ENCODE measurements at places on chromosomes 3 and 15.

DNA sequence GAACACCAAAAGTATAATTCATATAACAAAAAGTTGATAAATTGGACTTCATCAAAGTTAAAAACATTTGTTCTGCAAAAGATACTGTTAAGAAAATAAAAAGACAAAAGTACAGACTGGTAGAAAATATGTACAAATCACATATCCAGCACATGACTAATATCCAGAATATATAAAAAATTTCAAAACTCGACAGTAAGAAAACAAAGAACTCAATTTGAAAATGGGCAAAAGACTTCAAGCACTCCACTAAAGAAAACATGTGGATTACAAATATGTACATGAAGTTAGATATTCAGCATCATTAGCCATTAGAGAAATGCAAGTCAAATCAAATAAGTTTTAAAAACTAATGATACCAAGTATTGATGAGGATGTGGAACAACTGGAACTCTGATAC, 6.7 kb downstream of the GK5 start:
- no peak for DNase-seq

DNA sequence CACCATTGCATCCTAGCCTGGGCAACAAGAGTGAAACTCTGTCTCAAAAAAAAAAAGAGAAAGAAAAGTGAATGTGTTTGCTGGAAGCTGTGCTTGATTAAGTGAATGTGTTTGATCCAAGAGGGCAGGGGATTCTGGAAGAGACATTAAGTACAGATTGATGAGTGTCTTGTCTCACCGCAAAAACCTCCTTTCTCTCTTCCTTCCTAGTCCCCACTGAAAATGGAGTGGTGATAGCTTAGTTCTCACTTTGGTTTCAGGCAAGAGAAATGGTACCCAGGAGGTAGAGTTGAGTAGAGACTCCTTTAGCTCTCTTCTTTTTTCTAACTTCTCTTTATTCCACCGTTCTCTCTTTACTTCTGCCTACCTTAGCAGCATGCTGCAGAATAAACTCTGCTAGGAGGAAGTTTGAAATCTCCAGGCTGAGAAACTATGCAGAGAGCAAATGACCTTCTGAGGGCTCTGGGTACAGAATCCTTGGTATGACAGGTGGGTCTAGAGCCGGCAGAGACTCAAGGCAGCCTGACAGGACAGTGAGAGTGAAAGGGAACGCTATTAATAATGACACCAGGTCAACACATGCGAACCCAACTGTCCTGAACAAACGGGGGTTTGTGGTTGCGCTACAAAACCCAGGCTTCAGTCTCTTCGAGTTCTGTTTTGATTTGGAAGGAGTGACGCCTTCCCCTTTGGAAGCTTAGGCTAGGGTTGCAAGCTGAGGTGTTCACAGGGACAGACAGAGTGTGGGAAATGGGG, 74.9 kb downstream of the SMAD3 start:
- DNase-seq = no peak

DNA sequence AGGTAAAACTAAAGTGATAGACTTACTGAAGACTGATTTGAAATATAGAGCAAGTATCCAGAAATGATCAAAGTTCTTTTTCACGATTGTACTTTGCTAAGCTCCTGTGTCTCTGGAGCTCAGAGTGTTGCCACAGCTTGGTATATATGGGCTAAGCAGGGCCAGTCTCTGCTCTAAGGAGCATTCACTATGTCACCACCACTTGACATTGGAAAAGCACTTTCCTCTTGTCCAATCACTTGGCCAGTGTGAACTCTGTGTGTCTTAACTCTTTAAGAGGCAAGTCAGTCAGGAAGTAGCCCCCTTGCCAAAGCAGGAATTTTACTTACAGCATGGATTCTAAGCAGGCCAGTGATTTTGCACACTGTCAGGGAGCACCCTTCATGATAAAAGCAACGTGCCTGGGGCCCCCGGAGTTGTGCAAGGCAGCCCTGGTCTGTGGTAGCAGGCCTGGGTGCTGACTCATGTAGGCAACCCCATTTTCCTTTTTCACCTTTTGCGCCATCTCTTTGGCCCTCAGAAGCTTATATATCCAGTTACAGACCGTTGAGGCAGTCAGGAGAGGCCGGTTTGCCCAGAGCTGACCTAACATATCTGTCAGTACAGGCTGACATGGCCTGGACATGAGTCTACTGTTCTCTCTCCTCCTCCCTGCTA, 73.0 kb downstream of the HCN4 start:
- DNase-seq = no peak

DNA sequence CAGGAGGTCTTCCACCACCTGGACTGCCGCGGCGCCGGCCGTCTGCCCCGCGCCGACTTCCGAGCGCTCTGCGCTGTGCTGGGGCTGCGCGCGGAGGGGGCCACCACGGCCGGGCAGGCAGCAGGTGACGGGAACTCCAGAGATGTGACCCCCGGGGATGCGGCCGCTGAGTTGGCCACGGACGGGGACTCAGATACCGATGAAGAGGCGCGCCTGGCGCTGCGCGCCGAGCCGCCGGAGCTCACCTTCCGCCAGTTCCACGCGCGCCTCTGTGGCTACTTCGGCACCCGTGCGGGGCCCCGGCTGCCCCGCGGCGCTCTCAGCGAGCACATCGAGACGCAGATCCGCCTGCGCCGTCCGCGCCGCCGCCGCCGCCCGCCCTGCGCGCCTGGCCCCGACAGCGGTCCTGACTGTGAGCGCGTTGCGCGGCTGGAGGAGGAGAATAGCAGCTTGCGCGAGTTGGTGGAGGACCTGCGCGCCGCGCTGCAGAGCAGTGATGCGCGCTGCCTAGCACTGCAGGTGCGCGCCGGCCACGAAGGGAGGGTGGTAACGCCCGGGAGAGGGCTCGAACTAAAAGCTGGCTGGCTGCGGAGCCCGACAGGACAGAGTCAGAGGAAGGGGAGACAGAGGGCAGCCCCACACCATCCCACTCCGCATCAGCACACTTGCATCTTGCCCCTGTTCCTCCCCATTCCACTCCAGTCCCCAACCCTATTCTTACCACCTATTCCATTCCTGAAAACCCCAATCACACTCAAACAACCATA, 885 bp downstream of the EFCC1 start:
- DNase-seq = no peak

GRCh38 chr15:95075792-95076677, 844.7 kb downstream of the MCTP2 start:
- DNase-seq = no peak

DNA sequence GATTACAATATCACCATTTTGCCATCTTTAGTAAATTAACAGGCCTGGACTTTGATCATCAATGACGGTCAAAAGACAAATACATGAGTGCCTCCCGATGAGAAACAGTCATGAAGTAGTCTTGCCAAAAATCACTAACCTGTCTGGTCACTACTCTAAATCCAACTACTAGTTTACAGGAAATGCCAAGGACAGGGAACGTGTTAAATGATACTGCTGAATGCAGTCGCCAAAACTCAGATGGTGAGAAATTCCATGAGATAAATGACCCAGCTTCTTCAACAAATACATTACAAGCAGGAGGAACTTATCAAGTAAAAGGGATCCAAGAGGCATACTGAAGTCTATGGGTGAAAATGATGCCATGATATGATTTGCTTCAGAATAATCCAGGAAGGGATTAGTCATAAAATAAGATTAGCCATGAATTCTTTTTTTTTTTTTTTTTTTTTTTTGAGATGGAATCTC, 35.8 kb upstream of the ATP13A3 start:
- no peak for DNase-seq

Measured in stimulated activated CD4-positive, alpha-beta T cell treated with anti-CD3 and anti-CD28 coated beads, TNF-alpha, amount 100 ng/mL, for 1 hour (primary cell).